ENCODE measurements at places on chromosomes 4 and X.

GRCh38 chr4:138945401-138945800, 70.2 kb upstream of the NOCT start:
- DNase-seq: no peak

- DNase-seq: no peak
Observed at GRCh38 chr4:156778606-156779005, 193.0 kb downstream of the PDGFC start.

- DNase-seq: no peak
Observed at GRCh38 chr4:181684310-181684709, 558.9 kb upstream of the TENM3 start.

DNA sequence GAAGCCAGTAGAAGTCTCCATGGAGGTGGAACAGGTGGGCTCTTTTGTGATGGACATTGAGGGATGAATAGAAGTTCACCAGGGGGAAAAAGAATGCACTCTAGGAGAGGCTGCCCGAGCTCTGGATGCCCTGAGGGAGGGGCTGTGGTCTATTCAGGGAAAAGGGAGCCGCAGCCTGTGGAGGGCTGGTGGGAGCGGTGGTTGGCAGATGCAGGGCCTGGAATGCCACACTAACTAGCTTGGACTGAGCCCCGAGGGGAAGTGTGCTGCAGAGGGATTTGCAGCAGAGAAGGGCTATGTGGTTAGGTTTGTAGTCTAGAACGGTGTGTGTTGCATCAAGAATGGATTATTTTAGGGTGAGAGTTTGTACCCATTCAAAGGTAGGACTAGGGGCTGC, 29.5 kb upstream of the PSAPL1 start:
- DNase-seq: no peak

- DNase-seq: no peak
Observed at GRCh38 chr4:73856518-73856917, 3.4 kb downstream of the PF4V1 start.

DNA sequence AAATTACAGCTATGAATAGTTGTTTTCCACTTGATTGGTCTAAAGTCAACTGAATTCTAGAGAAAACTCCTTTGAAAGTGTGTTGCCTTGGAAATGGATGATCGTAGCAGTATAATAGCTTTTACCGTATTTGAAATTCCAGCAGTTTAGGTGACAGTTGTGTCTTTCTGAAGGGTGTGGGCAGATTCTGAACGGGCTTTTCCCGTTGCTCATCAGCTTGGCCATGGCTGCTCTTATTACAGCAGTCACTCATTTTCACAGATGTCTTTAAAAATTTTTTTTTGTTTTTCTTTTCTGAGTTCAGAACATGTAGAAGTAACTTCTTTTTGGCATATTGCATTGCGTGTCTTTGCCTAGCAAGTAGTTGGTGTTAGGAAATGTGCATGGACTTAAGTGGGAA, 69.6 kb upstream of the SLC4A4 start:
- no peak for DNase-seq

DNA sequence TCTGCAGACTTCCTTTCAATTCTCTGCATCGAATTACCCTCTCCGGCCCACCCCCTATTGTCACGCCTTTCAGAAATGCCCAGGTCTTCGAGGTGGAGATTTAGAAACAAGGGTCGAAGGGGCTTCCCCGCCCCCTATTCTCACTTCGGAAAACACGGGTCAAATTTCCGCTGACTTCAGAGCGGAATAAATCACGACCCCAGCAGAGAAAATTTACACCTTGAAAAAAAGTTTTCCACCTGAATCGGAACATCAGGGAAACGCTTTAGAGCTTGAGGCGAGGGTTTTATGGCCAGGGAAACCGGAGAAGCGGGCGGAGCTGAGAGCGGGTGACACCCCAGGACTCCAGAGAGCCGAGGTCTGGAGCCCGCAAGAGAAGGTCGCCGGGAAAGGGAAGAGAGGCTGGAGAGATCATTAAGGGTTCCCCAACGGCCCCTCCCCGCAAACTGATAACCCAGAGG, 1.6 kb downstream of the SHISA3 start:
- DNase-seq: no peak

GRCh38 chrX:104172788-104173187, 6.5 kb downstream of the FAM199X start:
- no peak for DNase-seq

GRCh38 chr4:125315576-125316400, 1.0 kb downstream of the FAT4 start:
- no peak for DNase-seq

Measured in cerebellar nuclear complex (tissue), 1 donor.